ENCODE measurements at places on chromosomes 6 and 20. TPM values are rescaled to one million over a fixed set of nuclear protein-coding genes. Genes with fewer than 3 reads are reported as not detected.

The HSD17B8 gene
- 13.5 TPM for total RNA-seq

The COL12A1 gene
- total RNA-seq: 26.5 TPM

The GPLD1 gene
- total RNA-seq: 1.7 TPM

The CFB gene
- total RNA-seq: 69.1 TPM

The OPRM1 gene
- total RNA-seq: not detected

The THBD gene
- 53.1 TPM for total RNA-seq

The GPR63 gene
- 0.76 TPM for total RNA-seq

The ECT2L gene
- not detected for total RNA-seq

The CDSN gene
- total RNA-seq: 0.13 TPM
